Urinary bladder (tissue), 4 donors: ENCODE measurements at places on chromosomes 11 and 22.

DNA sequence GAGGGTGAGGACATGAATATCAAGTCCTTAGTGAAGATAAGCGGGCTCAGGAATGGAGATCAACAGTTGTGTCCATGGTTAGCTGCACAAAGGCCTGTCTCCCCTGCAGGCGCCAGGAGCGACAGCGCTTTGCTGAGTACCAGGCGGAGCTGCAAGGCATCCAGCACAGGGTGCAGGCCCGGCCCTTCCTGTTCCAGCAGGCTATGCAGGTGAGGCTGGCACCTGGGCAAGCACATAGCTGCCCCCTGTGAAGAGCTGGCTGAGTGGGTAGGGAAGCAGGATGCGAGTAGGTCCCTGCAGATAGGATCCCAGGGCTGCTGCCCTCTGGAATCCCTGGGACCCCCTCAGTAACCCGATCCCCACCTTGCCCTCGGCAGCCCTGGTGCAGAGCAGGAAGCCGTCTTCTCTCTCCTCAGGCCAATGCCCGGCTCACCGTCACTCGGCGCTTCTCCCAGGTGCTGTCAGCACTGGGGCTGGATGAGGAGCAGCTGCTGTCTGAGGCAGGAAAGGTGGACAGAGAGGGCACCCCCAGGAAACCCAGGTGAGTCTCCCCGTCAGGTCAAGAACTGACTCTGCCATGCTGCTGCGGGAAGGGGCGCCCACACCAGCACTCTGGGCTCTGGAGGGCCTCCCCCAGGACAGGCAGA, 2.6 kb upstream of the SART1 start:
- no peak for DNase-seq

DNA sequence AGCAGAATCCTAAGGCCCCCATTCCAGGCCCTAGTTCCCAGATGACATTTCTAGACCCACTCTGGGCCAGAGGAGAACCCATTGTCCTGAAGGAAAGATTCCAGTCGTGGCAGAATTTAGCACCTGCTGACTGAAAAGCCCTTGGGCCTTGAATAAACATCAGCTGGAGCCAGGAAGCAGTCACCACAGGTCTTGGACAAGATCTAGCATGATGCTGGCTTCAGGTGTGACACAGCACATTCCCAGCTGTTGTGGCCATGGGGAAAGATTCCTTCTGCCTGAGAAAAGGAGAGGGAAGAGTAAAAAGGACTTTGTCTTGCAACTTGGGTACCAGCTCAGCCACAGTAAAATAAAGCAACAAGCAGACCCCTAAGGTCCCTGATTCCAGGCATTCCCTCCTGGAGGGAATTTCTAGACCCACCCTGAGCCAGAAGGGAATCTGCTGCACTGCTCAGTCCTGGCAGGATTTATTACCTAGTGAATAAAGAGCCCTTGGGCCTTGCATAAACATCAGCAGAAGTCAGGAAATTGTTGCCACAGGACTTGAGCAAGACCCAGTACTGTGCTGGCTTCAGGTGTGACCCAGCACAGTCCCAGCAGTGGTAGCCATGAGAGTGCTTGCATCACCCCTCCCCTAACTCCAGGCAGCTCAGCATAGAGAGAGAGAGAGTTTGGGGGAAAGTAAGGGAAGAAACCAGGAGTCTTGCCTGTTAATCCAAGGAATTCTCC, 42.5 kb upstream of the PAMR1 start:
- DNase-seq: no peak

- no peak for DNase-seq
These were observed 132.6 kb downstream of the NTM start for GRCh38 chr11:131503017-131503416.

DNA sequence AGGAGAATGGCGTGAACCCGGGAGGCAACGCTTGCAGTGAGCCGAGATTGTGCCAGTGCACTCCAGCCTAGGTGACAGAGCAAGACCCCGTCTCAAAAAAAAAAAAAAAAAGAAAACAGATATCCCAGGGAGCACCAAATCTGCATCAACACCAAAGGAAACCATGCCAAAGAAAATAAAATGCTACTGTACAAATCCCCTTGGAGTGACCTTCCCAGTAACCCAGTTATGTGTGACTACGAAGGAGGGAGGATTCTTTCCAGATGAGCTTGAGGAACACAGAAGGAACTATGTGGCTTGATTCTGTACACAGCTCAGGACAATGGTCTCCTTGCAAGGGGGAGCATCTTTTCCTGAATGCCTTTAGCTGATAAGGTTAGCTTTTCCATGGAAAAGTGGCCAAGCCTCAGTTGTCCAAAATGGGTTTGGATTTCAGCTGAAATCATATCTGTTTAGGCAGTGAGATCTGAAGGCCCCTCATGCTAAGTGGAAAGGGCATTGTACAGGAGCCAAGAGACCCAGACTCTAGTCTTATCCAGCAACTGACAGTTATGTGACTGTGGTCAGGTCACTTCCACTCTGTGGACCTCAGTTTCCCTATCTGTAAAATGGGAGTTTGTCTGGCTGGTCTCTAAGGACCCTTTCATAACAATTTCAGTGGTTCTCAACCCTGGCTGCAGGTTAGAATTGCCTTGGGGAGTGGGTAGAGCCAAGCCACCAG, 87.6 kb upstream of the TIMP3 start:
- no peak for DNase-seq

GRCh38 chr11:45671246-45672171, 6.1 kb upstream of the CHST1 start:
- no peak for DNase-seq

DNA sequence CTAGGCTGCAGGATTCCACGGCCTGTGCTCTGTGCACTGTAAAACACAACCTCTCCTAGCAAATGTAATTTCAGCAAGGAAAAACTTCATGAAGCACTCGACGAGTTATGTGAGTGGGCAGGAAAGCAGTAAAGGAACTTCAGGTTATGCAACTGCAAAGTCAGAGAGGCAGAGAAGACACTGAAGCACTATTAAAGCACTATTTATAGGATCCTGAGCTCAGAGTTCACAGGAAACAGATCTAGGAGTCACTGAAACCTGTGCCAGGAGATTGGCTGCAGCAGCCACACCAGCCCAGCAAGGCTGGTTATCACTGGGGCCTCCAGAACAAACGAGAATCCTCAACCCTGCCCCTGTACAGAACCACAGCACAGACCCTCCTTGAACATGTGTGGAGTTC, 2.5 kb downstream of the SMIM35 start:
- DNase-seq: no peak

DNA sequence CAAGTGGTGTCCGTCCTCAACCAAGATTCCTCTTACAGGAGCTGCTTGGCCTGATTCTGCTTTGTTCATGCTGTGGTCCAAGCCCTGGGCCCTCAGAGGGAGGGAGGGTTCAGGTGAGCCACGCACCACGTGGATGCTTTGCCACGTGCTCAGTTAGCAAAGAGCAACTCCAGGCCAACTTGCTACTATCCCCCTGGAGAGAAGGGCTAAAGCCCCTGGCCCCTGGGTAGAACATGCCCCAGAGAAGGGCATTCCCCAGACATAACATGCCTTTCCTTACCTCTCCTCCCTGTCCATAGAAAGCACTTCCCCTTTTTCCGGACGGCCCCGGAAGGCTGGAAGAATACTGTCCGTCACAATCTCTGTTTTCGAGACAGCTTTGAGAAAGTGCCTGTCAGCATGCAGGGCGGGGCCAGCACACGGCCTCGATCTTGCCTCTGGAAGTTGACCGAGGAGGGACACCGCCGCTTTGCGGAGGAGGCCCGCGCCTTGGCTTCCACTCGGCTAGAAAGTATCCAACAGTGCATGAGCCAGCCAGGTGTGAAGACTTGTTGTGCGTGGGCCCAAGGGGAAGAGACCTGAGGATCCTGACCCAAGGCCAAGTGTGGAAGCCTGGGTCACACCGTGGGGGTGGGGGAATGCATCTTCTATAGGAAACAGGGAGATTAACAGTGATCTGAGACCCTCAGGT, 8.8 kb downstream of the FOXR1 start:
- no peak for DNase-seq

DNA sequence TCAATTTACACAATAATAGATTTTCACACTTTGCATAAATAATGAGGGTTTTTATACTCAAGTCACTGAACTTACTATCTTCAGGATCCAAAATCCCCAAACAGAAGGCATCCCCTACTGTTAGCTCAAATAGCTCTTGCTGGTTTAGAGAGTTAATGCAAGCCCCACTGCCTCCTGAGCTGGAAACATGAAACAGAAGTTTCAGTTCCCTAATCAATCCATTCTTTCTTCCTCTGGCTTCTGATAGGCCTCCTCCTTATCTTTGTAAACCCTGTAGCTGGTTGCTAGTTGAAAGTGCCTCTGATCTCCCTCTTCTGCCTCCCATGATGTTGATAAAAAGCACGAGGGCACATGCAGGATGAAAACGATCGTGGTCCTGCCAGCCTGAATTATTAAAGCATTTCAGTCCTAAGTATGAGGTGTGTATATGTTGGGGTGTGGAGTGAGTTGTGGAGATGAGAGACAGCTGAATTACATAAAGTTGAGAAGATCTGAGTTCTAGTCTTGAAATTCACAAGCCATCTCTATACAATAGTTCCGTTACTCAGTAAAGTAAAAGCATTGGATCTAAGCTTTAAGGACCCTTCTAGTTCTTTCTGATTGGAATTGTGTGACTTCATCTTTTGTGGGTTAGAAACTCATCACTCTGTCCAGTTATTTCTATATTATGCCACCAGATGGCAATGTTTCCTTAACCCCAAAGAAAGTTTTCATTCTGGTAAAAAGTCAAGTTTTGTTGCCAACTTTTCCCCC, 35.0 kb upstream of the EHF start:
- DNase-seq: peak; percentile 78

DNA sequence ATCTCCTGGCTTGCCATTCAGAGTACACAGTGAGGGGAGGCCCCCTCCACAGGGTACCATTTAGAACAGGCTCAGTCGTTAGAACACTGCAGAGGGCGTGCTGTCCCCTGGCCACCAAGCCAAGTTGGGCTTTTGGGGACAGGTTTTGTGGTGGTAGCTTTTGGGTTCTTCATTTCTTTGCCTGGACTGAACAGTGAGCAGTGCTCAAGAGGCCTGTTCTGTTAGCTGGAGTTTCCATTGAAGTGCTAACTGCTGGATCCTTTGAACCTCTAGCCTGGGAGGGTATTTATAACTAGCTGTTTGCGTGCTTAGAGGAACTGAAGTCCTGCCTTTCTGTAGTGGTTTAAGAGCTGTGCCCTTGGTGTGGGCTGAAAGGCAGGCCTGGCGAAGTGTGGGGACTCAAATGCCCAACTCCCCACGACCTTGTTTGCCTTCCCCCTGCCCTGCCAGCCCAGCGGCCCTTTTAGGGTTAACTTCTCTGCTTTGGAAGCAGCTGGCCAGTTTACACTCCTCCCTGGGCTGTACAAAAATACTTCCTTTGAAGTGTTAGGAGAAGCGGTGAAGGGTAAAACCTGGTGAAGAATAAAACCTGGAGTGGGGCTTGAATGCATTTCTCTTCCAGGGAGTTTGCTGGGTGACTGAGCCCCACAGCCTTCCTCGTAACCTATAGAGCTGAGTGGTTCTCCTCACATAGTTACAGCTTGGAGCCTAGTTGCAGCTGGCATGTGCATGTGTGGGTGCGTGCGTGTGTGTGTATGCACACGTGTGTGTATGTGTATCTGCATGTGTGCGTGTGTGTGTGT, 34.6 kb downstream of the ZNRF3 start:
- peak; percentile 69 for DNase-seq

DNA sequence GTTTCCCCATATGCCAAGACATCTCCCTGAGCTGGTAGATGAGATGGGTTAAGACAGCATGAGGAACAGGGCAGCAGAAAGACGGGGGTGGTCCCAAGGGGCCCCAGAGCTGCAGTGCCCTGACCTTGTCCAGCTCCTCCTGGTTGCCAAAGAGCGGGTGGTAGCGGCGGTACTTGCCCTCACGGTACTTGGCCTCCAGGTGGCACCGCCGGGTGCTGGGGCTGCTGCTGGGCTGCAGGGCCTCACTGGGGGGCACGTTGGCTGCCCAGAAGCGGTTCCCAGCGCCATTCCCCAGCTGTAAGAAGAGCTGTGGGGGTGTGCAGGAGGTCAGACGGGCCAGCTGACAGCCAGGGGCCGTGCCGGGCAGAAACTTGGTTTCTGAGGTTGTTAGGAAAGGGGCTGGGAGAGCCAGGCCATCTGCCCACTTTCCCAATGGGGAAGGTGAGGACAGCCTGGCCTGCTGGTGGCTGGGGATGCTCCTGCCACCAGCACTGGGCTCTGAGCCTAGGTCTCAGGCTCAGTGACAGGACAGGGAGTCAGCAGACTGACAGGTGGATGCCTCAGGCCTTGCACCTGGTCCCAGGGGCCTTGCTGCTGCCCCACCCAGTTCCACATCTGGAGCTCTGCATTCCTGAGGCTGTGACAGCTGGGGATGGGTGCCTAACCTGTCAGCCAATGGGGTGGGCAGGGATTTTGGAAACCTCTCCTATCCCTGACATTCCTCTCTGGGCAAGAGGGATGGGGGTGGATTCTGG, 30.0 kb upstream of the PDE2A start:
- no peak for DNase-seq

DNA sequence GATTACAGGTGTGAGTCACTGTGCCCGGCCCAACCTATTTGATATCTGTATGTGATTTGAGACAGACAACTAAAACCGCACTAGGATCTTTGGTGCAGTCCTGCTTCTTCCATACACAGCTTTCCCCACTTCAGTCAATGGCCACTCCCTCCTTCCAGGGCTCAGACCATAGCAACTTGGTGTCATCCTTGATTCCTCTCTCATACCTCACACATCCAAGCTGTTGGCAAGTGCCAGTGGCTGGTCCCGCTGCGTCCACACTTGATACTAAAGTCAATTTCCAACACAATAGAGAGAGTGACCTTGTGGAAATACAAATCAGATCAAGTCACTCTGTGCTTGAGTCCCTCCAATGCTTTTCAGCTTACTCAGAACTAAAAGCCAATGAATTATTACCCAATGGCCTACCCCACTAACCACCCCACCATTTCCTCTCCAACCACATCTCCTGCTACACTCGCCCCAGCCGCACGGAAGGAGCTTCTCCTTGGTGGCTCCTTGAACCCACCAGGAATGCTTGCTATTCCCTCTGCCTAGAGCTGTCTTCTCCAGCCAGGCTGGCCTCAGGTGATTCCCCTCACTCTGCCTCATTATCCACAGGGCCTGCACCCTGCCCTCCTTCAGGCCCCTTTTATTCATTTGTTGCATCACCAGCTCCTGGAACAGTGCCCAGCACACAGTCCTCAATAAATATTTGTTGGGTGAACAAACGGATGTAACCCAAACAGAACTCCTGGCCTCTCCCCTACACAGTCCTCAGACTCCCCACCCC, 12.9 kb downstream of the ABTB2 start:
- no peak for DNase-seq

DNA sequence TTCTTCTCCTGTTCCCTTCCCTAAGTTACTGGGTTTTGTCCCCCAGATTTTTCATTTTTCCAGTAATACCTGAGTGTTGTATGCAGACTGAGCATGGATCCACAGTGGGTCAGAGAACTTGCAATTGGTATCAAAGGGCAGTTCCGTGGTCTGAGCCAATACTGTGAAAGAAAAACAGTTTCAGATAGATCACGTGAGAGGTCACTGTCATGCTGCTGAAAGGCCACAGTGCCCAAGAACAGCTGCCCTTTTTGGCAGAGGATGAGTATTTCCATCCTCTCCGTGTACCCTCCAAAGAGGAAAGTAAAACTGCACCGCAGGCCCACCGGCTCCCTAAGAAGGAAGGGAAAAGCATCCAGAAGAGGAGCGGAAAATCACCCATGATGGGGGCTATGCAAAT, 73.0 kb upstream of the TBCEL start:
- DNase-seq: no peak
